Activated CD8-positive, alpha-beta memory T cell treated with anti-CD3 and anti-CD28 coated beads, Interleukin-2, amount 50 U/mL, for 48 hours (primary cell): ENCODE measurements at places on chromosomes 1 and 21.
A peak's percentile ranks its signal among the peaks of the same experiment; 100 is the strongest.

GRCh38 chr21:32377991-32378390, 14.8 kb downstream of the URB1 start:
- no peak for DNase-seq

GRCh38 chr1:244217711-244218110, 166.6 kb downstream of the ZBTB18 start:
- no peak for DNase-seq

DNA sequence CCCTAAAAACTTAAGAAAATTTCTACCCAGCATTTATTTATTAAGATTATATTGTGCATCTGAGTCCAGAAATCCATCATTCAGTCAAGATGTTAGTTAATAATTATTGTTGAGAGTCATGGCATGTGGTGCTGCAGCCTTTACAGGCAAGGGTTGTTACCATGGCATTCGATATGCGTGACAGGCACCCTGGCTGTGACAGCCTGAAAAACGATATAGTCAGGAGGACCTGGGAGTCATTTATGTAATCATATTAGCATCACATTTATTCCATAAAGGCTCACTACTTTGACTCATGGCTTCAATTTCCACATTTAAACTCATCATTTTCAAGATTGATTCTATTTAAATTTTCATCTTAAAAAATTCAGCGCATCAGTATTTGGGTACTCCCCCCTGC, 68.0 kb downstream of the CACHD1 start:
- DNase-seq, result no peak

- no peak for DNase-seq
Observed at GRCh38 chr1:2477309-2477708, 1.2 kb downstream of the PLCH2 start.

DNA sequence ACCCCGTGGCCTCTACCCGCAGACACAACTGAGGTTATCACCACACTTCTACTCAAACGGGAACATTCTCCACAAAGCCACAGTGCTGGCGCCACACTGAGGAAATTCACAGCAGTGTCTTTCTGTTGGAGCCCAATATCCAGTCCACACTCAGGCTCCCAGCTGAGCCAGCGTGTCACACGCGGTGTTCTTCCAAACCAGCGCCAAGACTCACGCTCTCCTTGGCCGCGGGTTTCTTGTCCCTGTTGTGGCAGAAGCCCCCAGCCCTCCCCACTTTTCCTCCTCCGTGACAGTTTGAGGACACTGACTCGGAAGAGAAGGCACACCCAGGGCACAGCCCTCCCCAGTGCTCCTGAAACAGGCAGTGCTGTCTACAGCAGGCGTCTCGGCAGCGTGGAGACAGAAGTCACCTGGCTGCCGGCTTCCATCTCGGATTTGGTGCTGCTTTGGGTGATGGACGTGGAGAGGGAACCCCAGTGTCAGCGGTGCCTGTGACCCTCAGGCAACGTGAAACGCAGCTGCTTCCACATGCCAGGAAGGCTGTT, 35.4 kb upstream of the AGPAT3 start:
- no peak for DNase-seq

DNA sequence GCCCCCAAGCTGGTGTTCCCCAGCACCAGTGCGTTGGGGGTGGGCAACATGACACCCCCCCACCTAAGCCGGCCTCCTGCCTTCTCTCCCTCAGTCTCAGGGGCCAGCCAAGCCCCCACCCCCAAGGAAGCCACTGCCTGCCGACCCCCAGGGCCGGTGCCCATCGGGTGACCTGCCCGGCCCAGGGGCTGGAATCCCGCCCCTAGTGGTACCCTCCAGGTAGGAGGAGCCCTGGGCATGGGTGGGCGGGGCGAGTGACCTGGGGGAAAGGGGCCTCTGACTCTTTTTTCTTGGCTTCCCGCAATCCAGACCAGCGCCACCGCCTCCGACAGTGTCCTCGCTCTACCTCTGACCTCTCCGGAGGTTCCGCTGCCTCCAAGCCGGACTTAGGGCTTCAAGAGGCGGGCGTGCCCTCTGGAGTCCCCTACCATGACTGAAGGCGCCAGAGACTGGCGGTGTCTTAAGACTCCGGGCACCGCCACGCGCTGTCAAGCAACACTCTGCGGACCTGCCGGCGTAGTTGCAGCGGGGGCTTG, 1.3 kb upstream of the EFNA4 start:
- no peak for DNase-seq

GRCh38 chr1:39214714-39214997, 10.2 kb downstream of the MACF1 start:
- DNase-seq, result no peak

DNA sequence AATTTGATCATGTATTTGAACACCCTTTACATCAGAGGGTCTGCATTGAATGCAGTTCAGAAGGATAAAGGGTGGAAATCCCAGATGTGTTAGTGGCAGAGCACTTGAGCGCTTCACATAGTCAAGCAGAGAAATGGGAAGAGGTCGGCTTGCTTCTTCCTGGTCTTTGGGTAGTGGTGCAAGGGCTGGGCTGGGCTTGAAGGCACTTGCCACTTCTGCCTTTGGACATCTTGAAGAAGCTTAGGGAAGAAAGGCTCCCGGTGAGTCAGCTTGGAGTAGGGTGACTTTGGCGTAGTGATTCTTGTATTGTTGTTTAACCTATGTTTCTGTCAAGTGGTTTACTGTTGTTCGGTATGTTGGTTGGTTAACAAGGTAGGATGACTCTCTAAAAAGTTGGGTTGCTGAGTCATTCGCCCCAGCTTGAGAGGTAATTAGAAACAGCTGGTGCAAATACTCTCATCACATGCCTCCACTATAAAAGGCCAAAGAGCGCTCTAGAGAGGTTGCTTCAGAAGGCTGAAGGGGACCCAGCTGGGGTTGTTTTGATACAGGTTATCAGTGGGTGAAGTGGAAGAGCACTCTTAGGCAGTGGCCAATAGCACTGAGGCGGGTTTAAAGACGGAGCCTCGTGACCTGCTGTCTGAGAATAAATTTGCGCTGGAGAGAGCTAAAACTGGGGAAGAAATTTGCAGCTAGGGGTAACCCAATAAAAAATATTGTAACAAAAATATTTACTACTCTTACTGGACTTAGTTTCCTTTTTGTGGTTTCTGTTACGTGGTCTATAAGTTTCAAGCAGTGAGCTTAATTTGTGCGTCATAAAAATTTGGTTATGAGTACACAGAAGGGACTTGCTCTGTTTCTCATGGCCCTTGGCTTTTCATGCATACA, 1.4 kb downstream of the BACH1 start:
- DNase-seq, result peak; percentile 62

- DNase-seq, result no peak
Observed at GRCh38 chr1:246018146-246018545, 488.9 kb downstream of the SMYD3 start.

- no peak for DNase-seq
Observed at GRCh38 chr1:225819346-225820192, 9.6 kb downstream of the EPHX1 start.
